ENCODE measurements at places on chromosomes 13 and 19. TPM values are rescaled to one million over a fixed set of nuclear protein-coding genes. Genes with fewer than 3 reads are reported as not detected.

KIR2DL4 gene
- total RNA-seq = not detected

- H3K27ac ChIP-seq = no peak overlapping the region
- no peak for DNase-seq
- H3K4me3 ChIP-seq = peak overlapping the region; percentile 10
- H3K4me1 ChIP-seq = peaks cover 23% of the 10 kb centered on the region
- peaks cover 50% of the 10 kb centered on the region for H3K27me3 ChIP-seq
- peaks cover 4% of the 10 kb centered on the region for H3K36me3 ChIP-seq
These were observed 1.9 kb upstream of the TMEM59L start for GRCh38 chr19:18610556-18611326.

- no peak overlapping the region for H3K27ac ChIP-seq
- no peaks in the 10 kb centered on the region for H3K4me1 ChIP-seq
- no peak overlapping the region for H3K4me3 ChIP-seq
- H3K27me3 ChIP-seq = no peaks in the 10 kb centered on the region
These were observed 2.6 kb upstream of the TUBA3C start for GRCh38 chr13:19184176-19184575.

DNA sequence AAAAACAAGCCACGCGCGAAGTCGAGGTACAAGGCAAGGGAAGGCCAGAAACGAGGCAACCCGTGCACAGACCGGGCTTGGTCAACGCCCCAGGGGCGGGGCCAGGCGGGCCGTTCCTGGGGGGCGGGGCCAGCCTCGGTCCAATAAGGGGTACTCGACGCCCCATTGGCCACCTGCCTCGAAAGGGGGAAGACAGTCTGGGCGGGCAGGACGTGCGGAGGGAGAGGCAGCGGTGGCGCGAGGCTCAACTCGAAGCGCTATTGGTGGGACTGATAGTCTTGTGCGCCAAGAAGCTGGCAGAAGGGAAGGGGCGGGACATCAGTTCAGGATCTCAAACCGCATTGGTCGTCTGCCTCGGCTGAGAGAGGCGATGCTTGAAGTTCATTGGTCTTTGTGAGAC lies at the start of gene LYPD4:
TSS of gene LYPD4 (minus strand) at position 83 of the 400 bp plus-strand sequence. CDS start 5,398 bp downstream, outside the sequence.
- no peaks in the 10 kb centered on the region for H3K4me1 ChIP-seq
- no peaks in the 10 kb centered on the region for H3K36me3 ChIP-seq
- no peak within 1 kb of the TSS for H3K27ac ChIP-seq
- H3K4me3 ChIP-seq = no peak within 1 kb of the TSS

- no peak for DNase-seq
- H3K4me1 ChIP-seq = no peaks in the 10 kb centered on the region
- H3K4me3 ChIP-seq = no peak within 1 kb of the TSS
- H3K27ac ChIP-seq = no peak within 1 kb of the TSS
- H3K36me3 ChIP-seq = no peaks in the 10 kb centered on the region
- no peaks in the 10 kb centered on the region for H3K27me3 ChIP-seq
These were observed at the start of gene FPR1 for GRCh38 chr19:51751655-51752054. Gene FPR1, minus strand, starts transcription at chr19:51751878. Its CDS starts 4,884 bp downstream, at chr19:51746994.

- no peak for DNase-seq
- no peak overlapping the region for H3K27ac ChIP-seq
- no peaks in the 10 kb centered on the region for H3K27me3 ChIP-seq
- no peaks in the 10 kb centered on the region for H3K4me1 ChIP-seq
- peaks cover 40% of the 10 kb centered on the region for H3K36me3 ChIP-seq
These were observed 45.6 kb downstream of the ZNF283 start for GRCh38 chr19:43872547-43873336.

ZNF528 gene
- total RNA-seq = 1.5 TPM

DNA sequence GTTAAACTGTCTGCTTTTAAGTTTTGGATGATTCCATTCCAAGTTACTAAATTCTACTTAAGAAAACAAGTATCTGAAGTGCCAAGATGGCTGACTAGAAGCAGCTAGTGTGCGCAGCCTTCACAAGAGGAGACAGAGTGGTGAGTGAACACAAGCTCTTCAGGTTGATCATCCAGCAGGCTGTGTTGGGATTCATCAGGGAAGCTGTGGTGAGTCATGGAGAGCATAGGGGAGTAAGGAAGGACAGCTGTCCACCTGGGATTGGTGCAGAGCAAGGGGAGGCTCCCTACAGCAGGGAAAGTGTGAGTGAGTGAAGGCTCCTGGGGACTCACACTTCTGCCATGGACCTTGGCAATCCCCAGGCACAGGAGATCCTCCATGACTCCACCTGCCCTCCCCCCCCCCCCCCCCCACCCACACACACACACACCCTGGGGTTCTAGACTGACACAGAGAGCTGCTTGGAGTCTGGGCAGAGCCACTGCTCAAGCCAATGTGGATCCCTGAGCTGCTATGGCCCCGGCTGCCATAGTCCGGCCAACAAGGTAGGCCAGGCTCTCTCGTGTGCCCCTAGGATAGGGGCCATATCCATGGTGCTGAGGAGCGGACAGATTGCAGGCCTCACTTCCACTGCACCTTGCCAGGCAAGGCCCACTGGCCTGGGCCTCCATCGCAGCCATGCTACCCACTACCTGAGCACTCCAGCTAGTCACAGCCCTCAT lies 23.5 kb downstream of the SLC25A15 start:
- no peak for DNase-seq
- H3K4me3 ChIP-seq = no peak overlapping the region
- no peaks in the 10 kb centered on the region for H3K4me1 ChIP-seq

GRCh38 chr19:50500753-50501151 lies 10.2 kb downstream of the JOSD2 start:
- H3K27ac ChIP-seq = no peak overlapping the region
- H3K27me3 ChIP-seq = peaks cover 8% of the 10 kb centered on the region
- H3K4me1 ChIP-seq = no peaks in the 10 kb centered on the region
- DNase-seq = no peak

PSG3 gene
- total RNA-seq = not detected

ELL gene
- 18.3 TPM for total RNA-seq

TRPC4 gene
- 6.3 TPM for total RNA-seq

EDDM13 gene
- not detected for total RNA-seq

DNA sequence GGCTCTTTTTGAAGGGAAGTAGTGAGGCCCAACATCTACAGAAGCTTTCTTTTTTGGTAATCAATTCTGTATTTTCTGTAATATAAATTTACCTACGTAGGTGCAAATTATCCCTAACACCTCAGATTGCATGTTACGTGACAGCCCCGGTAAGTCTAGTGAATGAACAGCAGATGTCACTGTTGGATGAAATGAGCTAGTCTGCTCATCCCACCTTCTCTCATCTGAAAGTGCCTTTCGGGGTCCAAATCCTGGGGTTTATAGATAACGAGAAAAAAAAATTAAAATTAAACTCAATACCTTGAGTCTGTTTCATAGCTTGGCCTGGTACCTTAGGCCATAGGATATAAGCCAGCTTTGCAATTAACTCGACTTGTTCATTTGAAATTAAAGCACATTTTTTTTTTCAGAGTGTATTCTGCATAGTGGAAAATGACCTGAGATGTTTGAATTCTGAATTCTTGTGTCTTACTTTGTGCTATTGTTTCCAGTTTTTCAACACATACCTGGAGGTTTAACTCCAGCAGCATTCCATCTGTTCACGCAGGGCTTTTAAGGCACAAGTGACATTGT lies 548.2 kb downstream of the GPC5 start:
- H3K27me3 ChIP-seq = peaks cover 32% of the 10 kb centered on the region
- H3K27ac ChIP-seq = no peak overlapping the region

GRCh38 chr13:110230661-110231347 lies 76.2 kb downstream of the COL4A1 start:
- no peak overlapping the region for H3K4me3 ChIP-seq
- peak overlapping the region; percentile 74 for H3K27ac ChIP-seq
- peaks cover 73% of the 10 kb centered on the region for H3K4me1 ChIP-seq
- H3K27me3 ChIP-seq = no peaks in the 10 kb centered on the region
- peak; percentile 74 for DNase-seq
- H3K36me3 ChIP-seq = peaks cover 23% of the 10 kb centered on the region

SEMA6B gene
- 6.2 TPM for total RNA-seq

GRCh38 chr13:111516712-111517640 lies 196.5 kb downstream of the TEX29 start:
- H3K27me3 ChIP-seq = no peaks in the 10 kb centered on the region
- H3K27ac ChIP-seq = no peak overlapping the region
- H3K36me3 ChIP-seq = no peaks in the 10 kb centered on the region

REX1BD gene
- 59.4 TPM for total RNA-seq

- no peak overlapping the region for H3K4me3 ChIP-seq
- no peaks in the 10 kb centered on the region for H3K27me3 ChIP-seq
- peaks cover 11% of the 10 kb centered on the region for H3K4me1 ChIP-seq
- no peaks in the 10 kb centered on the region for H3K36me3 ChIP-seq
These were observed 343.5 kb upstream of the SPRY2 start for GRCh38 chr13:80684217-80684991.

GRCh38 chr19:15187026-15188007 lies 13.5 kb downstream of the NOTCH3 start:
- H3K27ac ChIP-seq = no peak overlapping the region
- H3K27me3 ChIP-seq = no peaks in the 10 kb centered on the region
- H3K36me3 ChIP-seq = peaks cover 39% of the 10 kb centered on the region
- no peak overlapping the region for H3K4me3 ChIP-seq
- no peaks in the 10 kb centered on the region for H3K4me1 ChIP-seq

- no peak within 1 kb of the TSS for H3K4me3 ChIP-seq
- H3K4me1 ChIP-seq = no peaks in the 10 kb centered on the region
- no peaks in the 10 kb centered on the region for H3K36me3 ChIP-seq
- H3K27me3 ChIP-seq = peaks cover 16% of the 10 kb centered on the region
- DNase-seq = no peak
These were observed at the start of gene MADCAM1 for GRCh38 chr19:496112-496665. Gene MADCAM1, plus strand, starts transcription at chr19:496486. Its CDS starts 14 bp downstream, at chr19:496500.

GRCh38 chr19:10809651-10810285 lies 26.2 kb downstream of the TMED1 start:
- H3K27ac ChIP-seq = peak overlapping the region; percentile 6
- H3K36me3 ChIP-seq = peaks cover 40% of the 10 kb centered on the region
- H3K4me3 ChIP-seq = no peak overlapping the region
- no peak for DNase-seq
- H3K4me1 ChIP-seq = peaks cover 25% of the 10 kb centered on the region

GRCh38 chr13:87080100-87080779 lies 590.9 kb upstream of the SLITRK5 start:
- H3K4me3 ChIP-seq = no peak overlapping the region
- DNase-seq = no peak
- no peaks in the 10 kb centered on the region for H3K27me3 ChIP-seq
- H3K27ac ChIP-seq = no peak overlapping the region
- no peaks in the 10 kb centered on the region for H3K4me1 ChIP-seq

SPRY2 gene
- total RNA-seq = 52.0 TPM

LYPD3 gene
- 0.27 TPM for total RNA-seq

- peaks cover 38% of the 10 kb centered on the region for H3K4me1 ChIP-seq
- peak overlapping the region; percentile 96 for H3K4me3 ChIP-seq
- DNase-seq = no peak
- peaks cover 45% of the 10 kb centered on the region for H3K27me3 ChIP-seq
- H3K36me3 ChIP-seq = no peaks in the 10 kb centered on the region
These were observed 2.0 kb upstream of the MAB21L1 start for GRCh38 chr13:35478271-35479037.

VSTM1 gene
- total RNA-seq = not detected

GRCh38 chr19:27741236-27741635 lies 1471.7 kb downstream of the UQCRFS1 start:
- DNase-seq = peak; percentile 51
- H3K27me3 ChIP-seq = no peaks in the 10 kb centered on the region
- no peaks in the 10 kb centered on the region for H3K4me1 ChIP-seq
- H3K36me3 ChIP-seq = peaks cover 78% of the 10 kb centered on the region

DNA sequence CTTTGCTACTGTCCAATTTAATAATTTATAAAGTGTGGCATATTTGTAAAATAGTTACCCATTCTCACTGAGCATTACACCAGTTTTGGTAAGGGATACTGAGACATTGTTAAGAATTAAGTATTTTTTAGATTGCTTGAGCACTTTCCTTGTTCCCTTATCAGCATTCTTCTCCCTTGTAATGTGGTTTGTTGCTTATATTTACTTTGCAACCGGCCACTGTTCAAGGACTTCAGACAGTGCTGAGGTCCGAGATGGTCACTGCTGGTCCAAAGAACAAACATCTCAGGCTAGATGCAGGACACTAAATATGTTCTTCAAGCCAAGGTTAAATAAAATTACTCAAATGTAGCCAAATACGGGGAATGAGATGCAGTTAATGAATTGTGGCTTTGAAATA lies 161.4 kb downstream of the TM9SF2 start:
- H3K36me3 ChIP-seq = no peaks in the 10 kb centered on the region
- no peak overlapping the region for H3K27ac ChIP-seq
- no peaks in the 10 kb centered on the region for H3K27me3 ChIP-seq
- DNase-seq = no peak
- H3K4me3 ChIP-seq = no peak overlapping the region

DNA sequence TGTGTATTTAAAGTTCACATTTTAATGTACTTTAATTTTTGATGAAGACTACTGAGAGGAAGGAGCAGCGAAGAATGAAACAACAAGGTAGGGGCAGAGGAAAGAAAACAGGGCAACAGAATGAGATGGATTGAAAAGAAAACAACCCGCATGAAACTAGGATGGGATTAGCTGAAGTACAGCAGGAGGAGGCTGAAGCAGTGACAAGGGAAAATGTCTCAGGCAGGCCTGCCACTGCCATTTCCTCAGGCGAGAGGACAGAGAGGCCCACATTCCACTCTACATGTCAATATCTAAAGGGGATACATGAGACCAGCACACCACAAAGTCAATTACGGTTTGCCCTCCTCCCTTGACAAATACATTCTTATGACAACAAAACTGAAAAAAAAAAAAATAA lies 1703.2 kb downstream of the EFNB2 start:
- H3K27me3 ChIP-seq = no peaks in the 10 kb centered on the region
- no peak for DNase-seq
- no peak overlapping the region for H3K27ac ChIP-seq
- no peak overlapping the region for H3K4me3 ChIP-seq
- H3K4me1 ChIP-seq = no peaks in the 10 kb centered on the region
